Fibroblast of gingiva (primary cell): ENCODE measurements at places on chromosomes 13 and 19.

DNA sequence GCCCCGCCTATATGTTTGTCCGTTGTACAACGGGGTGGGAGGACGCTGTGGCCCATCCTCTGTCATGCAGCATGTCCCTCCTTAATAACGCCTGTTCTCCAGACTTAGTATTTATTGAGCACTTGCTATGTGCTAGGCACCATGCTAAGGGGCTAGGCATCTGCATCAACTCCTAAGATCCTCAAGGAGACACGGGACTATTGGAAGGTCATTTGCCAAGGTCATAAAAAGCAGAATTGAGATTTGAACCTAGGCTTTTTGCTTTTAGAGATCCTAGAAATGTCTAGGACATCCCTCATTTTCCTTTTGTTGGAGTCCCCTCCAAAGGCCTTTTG, 1.8 kb upstream of the MAST1 start:
- no peak for DNase-seq

- DNase-seq, result no peak
These were observed 31.4 kb downstream of the DNAJC3 start for GRCh38 chr13:95708391-95708774.

DNA sequence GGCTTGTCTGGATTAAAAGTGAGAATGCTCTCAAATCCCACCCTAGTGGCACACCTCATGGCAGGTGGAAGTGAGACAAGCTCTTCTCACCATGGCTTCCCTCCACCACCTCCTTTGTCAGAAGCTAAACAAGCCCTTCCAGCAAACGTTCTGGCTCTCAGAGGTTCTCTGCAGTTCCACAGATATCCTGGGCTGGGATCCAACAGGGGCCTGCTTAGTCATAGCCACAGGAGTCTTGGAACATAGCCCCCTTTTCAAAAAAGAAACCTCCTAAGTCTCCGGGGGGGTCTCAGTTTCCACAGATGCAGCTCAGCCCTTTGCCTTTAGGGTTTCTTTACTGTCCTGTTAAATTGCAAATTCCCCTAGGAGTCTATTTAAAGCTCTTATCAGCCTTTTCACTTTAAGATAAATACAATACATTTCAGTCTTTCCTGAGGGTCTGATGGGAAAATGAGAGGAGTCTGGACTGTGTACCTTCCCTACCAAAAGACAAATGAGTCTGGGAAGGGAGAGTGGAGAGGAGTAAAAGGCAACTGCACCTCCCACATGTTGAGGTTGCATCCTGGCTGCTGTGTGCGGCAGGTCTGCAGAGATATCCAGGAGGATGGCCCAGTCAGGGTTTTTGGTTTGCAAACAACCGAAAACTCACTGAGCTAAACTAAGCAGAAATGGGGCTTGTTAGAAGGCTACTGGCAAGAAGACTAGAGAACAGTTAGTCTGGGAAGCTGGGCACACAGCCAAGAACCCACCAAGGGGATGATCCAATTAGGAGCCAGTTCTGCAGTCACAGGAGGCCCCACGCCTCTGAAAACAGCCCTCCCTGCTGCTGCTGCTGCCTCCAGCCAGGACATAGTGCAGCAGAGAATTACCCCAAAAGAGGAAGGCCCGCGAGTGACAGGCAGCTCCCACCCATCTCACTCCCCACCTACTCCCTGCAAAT, 41.4 kb upstream of the SERP2 start:
- DNase-seq, result peak; percentile 86

DNA sequence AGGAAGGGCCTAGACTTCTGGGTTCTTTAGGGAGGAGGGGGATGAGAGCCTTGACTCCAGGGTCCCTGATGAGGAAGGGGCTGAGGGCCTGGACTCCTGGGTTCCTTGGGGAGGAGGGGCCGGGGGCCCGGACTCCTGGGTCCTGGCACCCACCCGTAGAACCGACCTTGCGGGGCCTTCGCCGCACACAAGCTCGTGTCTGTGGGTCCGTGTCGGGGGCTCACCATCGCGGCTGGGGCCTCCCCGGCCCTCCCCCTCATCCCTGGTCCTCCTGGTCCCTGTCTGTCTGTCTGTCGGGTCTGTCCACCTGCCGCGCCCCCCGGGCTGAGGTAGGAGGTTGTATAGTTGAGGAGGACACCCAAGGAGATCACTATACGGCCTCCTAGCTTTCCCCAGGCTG, 662 bp upstream of the SPACA6 start:
- DNase-seq, result no peak

DNA sequence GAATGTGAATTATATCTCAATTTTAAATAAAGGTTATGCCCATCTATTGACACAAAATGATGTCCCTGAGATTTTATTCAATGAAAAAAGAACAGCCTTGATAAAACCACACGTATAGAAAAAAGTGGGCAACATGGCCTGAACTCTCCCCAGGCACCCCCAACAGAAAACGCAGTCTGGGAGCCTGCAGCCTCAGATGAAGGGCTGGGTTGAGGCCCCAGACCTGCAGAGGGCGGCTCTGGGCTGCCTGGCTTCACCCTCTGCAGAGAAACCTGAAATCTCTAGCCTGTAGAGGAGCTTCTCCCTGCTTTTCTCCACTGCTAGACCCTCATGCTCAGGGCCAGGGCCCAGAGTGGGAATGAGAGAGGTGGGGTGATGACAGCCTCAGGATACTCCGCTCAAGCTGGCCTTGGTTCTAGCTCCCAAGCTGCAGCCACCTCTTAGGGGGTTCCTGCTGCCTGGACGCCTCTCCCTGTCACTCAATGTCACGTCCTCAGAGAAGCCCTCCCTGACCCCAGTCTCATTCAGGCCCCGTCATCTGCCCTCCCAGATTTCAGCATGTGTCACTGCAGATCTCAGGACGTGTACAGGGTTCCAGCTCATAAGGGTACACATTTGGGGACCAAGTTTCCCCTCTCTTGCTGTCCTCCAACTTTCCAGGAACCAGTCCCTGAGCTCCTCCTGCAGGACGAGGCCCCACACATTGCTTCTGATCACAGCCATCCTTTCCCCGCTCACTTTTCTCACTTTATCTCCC, 1.8 kb downstream of the MBD3 start:
- DNase-seq, result no peak

DNA sequence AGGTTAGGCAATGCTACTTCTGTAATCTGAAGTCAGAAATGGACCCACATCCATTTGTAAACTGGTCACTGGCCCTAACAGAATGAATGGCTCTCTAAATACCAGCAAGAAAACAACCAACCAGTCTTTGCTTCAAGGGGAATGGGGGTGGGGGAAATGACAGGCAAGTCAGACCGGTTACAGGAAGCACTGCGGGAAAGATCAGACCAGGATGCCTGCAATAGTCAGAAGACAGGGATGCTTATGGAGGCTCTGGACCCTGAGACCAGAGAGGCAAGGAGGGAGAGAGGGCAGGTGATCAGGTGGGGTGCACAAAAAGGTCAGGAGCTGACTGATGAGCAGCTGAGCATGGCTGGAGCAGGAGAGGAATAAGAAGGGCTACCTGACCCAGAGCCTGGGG, 13.1 kb downstream of the MED26 start:
- no peak for DNase-seq

DNA sequence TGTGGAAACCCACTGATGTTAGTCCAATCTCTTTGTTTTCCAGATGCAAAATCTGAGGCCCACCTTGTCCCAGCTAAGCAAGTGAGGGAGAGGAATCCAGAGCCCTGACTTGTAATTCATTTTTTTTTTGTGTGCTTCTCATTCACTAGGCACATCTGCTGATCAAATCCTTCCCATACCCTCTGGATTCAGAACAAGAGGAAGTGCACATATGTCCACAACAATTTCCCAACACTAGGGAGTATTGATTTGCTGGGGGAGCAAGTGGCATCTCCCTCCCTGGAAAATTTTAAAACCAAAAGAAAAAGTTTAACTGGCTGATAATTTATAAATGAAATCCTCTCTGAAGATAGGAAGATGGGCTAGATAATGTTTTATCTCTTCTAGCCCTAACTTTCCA, 94.6 kb upstream of the RFC3 start:
- DNase-seq, result no peak

- peak; percentile 29 for DNase-seq
These were observed 11.7 kb upstream of the CLN5 start for GRCh38 chr13:76980075-76980718.

DNA sequence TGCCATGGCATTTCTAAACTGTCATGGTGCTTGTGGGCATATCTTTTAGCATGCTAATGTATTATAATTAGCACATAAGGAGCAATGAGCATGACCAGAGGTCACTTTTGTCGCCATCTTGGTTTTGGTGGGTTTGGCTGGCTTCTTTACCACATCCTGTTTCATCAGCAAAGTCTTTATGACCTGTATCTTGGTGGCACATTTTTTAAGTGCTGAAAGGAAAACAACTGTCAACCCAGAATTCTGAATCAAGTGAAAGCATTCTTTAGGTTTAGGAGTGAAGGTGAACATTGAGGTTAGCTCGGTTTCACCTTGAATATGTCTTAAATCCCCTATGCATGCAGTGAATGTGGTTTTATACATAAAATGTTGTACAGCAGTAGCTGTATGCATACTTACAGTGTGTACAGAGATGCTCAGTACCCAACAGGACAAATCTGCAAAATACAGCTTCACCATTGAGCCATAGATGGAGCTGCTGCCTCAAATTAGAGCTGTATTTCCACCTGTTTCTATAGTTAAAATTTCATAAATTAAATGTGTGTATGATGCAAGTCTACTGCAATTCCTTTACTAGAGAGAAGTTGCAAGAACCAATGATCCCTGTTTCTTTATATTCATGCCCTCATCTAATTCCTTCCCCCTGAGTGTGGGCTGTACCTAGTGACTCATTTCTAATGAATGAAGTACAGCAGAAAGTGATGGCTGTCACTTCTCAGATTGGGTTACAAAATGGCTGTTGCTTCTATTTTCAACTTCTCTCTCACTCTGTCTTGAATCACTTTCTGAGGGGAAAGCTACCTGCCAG, 25.2 kb upstream of the IGSF23 start:
- DNase-seq, result peak; percentile 94

DNA sequence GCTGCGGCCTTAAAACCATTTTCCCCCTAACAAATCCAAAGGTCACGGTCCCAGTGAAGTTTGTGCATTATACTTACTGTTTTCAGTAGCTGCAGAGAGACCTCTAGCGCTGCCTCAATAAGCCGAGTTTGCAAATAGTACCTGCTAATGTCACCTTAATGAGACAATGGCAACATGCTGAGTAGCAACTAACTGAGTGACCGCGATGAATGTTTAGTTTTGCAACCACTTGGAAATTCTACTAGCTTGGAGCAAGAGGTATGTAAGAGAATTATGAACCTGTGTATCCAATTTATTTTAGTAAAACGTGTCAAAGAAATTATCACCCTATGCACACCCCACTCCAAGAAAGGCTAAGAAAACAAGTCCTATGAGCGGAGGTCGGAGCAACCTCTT, 1.2 kb downstream of the KPNA3 start:
- peak; percentile 18 for DNase-seq

DNA sequence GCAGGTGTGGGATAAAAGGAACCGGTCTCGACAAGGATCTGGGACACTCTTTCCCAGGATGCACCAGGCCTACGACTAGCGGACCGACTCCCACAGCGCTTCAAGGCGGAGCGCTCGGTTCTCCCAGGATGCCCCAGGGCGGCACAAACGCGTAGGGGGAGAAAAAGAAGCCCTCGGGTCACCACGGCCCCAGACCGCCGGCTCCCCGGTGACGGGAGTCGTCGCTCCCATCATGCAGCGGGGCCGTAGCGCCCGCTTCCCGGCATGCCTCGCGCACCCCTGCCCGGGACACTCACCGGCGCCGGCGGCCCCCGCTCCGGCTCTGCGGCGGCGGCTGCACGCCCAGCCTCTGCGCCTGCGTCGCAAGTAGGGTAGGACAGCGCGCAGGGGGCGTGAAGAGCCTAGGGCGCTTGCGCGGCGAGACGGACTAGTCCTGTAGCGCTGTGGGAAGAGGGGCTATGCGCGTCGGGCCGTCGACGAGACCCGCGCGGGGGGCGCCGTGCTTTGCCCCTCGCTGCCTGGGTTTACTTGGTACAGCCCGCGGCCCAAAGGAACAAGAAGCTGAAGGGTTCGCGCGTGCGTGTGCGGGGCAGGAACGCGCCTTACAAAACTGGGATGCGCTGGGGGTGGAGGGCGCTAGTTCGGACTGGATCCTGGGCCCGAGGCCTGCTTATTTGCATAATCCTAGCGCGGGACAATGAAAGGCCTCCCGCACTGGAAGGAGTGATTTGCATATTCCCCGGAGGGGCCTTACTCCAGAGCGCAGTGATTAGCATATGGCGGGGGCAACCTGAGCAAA, at the start of gene ZNF428:
Gene ZNF428, minus strand, starts transcription at position 368 of the 799 bp plus-strand sequence. CDS start 5,325 bp downstream, outside the sequence.
- DNase-seq, result peak; percentile 85

DNA sequence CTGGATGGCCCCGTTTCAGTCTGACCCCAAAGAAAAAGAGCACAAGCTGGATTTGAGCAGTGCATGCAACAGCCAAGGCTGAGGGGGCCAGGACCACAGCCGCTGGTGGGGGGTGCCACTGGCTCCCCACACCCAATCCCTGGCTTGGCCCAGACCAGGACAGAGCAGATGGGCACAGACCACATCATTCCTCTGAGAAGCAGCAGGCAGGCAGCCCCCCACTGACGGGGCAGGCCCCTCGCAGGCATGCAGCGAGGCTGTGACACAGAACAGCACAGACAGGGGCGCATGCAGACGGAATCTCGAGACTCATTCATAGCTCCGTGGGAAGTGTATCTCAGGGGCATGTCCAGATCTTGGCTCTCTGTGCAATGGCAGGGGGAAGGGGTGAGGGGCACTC, 74.9 kb downstream of the IER2 start:
- no peak for DNase-seq

GRCh38 chr19:6417713-6418561, 6.7 kb downstream of the KHSRP start:
- peak; percentile 30 for DNase-seq

- DNase-seq, result no peak
These were observed 3.8 kb downstream of the MYADM start for GRCh38 chr19:53871454-53871853.

DNA sequence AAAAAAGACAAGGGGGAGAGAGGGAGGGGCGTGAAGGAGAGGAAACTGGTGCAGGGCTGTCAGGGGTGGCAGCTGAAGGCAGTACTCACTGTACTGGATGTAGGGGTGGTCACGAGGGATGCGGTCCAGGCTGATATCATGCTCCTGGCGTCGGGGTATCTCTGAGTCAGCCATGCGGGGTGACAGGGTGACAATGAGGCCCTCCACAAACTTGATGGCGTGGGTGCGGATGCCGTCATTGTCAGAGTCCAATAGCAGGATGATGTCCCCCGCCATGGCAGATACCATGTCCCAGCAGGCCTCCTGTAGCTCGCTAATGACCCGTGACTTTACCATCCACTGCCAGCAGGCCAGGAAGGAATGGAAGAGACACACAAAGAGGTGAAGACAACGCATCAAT, 15.3 kb downstream of the SYMPK start:
- DNase-seq, result no peak

- DNase-seq, result no peak
These were observed 41.0 kb upstream of the GRTP1 start for GRCh38 chr13:113404723-113405471.
